ENCODE measurements at places on chromosomes 6 and 20. TPM values are rescaled to one million over a fixed set of nuclear protein-coding genes. Genes with fewer than 3 reads are reported as not detected.

The SMPDL3A gene
- 2.0 TPM for total RNA-seq

The TMEM181 gene
- 24.3 TPM for total RNA-seq

GRCh38 chr6:88662163-88662580 is 301.2 kb downstream of the RNGTT start:
- DNase-seq: no peak

The HLA-DOA gene
- total RNA-seq: not detected

GRCh38 chr6:122180132-122180531 is 219.3 kb upstream of the HSF2 start:
- DNase-seq: no peak

All from NCI-H460 (cell line).